Brain (organoid and tissue), 16 donors: ENCODE measurements at places on chromosomes 7 and 10. TPM values are rescaled to one million over a fixed set of nuclear protein-coding genes. Genes with fewer than 3 reads are reported as not detected.

- no peak for DNase-seq
These were observed 28.9 kb upstream of the STK17A start for GRCh38 chr7:43553999-43554398.

CCDC201 gene
- polyA plus RNA-seq: not detected

GRCh38 chr7:2099048-2099957 lies 133.4 kb downstream of the MAD1L1 start:
- DNase-seq: peak; percentile 48

DNA sequence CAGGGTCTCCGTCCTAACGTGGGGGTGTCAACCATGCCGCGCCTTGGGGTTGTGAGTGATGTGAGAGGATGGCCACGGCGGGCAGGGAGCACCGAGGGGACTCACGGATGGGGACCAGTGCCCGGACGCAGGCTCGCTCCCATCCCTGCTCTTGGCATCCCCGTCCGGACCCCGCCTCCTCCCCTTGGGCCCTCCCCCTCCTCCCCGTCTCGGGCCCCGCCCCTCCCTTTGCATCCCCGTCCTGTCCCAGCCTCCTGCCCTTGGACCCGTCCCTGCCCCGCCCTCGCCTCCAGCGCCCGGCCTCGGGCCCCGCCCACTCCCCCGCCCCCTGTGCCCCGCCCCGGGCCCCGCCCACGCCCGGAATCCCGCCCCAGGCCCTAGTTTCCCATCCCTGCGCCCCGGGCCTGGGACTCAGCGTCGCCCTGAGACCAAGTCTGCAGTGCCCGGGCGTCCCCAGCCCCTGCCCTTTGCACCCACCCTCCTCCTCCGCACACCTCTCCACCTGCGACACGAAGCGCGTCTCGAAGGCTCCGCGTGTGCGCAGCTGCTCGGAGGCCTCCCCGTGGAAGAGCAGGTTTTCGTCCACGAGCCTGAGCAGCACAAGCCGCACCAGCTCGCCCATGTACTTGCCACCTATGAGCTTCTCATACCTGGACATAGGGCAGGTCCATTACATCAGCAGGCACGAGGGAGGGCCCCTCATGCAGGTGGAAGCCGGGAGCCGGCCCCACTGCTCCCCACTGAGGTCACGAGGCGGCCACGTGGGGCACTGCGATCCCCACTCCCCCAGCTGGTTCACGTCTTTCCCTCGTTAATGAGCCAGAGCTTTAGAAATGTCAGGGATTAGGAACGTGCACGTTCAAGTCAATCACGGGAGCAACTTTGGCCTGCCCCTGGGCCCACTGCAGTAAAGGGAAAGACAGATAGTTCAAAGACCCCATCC lies 5.1 kb upstream of the MYL7 start:
- peak; percentile 37 for DNase-seq

GRCh38 chr10:31036209-31036608 lies 4.5 kb upstream of the ZNF438 start:
- DNase-seq: no peak
